ENCODE measurements at places on chromosomes 2 and 18. TPM values are rescaled to one million over a fixed set of nuclear protein-coding genes. Genes with fewer than 3 reads are reported as not detected.

Gene ALPI
- not detected for polyA plus RNA-seq

Gene PLA2R1
- polyA plus RNA-seq: 6.5 TPM

Gene SSB
- 140 TPM for polyA plus RNA-seq

Gene SIX3
- not detected for polyA plus RNA-seq

Gene RAB6C
- 0.34 TPM for polyA plus RNA-seq

GRCh38 chr18:75142677-75143076, 66.3 kb downstream of the PTGR3 start:
- no peak for DNase-seq

DNA sequence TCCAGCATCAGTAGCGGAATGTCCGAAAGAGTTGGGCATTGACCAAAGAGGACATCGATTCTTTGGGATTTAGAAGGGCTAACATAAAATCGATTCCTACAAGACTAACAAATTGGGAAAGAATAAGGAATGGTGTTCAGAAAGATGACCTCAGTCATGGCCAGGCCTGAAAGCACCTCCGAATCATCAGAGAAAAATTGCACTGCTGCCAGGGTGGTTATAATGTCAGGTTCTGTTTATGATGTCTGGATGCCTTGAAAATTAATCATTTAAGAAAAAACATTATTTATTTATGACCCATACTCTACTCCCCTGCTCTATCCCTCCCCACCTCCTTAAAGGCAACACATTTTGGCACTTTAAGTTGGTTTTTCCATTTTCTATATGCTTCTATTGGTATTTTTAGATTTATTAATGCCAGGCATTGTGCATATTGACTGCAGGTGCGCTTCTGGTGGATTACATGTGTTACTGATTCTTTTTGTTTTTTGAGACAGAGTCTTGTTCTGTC, 104.7 kb downstream of the MYCN start:
- no peak for DNase-seq

DNA sequence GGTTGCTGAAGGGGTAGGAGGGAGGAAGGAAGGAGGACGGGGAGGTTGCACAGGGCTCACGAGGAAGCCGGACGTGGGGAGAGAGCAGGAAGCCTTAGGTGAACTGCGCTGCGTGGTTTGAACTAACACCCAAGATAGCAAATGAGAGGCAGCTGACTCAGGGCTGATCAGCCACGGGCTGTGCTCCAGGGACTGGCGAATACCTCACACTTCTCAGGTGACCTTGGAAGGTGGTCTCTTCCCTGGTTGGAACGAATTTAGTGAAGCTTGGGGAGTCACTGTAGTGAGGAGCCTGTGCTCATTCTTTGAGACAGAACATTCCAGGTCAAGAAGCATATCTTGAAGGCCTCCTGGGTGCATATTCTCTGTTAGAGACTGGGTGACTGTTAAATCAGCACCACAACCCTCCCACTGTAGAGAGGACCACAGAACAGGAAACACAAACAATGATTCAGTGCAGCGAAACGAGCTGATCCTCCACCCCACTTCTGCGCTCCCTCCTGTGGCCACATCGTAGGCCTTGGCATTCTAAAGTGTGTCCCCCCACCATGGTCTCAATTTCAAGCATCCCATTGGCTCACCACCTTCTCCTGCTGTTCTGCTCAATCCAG, 33.8 kb downstream of the TOGARAM2 start:
- no peak for DNase-seq

- no peak for DNase-seq
Observed at GRCh38 chr2:188969236-188969635, 4.9 kb upstream of the COL3A1 start.

GRCh38 chr2:31097962-31098613, 40.2 kb downstream of the GALNT14 start:
- no peak for DNase-seq

GRCh38 chr2:74221091-74221490, 22.7 kb downstream of the MTHFD2 start:
- no peak for DNase-seq

DNA sequence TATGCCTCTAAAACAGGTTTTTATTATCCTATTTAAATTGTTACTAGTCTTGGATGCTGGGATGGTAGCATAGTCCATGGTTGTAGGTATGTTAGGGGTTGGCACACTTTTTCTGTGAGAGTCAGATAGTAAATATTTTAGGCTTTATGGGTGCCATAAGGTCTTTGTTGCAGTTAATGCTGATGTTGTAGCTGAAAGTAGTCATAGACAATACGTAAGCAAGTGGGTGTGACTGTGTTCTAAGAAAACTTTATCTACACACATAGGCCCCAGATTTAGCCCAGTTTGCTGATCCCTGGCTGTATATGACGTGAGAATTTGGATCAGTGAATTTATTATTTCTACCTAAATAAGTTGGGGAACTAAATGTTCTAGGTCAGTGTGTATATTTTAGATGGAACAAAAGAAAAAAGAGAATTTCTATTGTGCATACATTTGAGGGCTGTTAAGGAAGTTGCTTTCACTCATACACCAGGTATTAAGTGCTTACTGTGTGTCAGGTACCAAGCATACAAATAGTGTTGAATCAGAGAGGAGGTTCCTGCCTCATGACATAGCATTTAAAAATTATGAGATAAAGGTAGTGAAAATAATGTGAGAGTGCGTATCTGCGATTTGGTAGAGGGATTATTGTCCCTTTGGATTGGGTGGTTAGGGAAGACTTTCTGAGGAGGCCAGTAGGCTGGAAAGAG, 39.4 kb downstream of the AGFG1 start:
- no peak for DNase-seq

- DNase-seq: no peak
Observed at GRCh38 chr18:24138409-24138788, 463 bp upstream of the CABYR start.

GRCh38 chr2:101112772-101113157, 38.4 kb downstream of the TBC1D8 start:
- DNase-seq: no peak

DNA sequence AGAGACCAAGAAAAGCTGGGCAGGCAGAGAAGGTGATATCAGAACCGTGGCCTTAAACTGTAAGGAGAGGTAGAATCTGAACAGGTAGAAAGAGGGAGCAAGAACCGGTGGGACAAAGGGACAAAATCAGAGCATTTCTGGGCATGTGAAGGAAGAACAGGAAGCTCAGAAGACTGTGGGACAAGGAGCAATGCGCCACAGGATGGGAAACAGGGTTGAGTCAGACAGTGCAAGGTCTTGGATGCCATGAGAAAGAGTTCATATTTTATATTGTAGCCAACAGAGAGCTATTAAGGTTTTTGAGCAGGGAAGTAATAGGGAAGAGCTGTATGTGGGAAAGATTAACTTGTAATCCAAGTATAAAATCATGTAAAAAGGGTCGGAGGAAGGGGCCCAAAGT, 106.4 kb upstream of the UGP2 start:
- no peak for DNase-seq

GRCh38 chr2:219270055-219270372, 9.2 kb upstream of the DNAJB2 start:
- DNase-seq: no peak

DNA sequence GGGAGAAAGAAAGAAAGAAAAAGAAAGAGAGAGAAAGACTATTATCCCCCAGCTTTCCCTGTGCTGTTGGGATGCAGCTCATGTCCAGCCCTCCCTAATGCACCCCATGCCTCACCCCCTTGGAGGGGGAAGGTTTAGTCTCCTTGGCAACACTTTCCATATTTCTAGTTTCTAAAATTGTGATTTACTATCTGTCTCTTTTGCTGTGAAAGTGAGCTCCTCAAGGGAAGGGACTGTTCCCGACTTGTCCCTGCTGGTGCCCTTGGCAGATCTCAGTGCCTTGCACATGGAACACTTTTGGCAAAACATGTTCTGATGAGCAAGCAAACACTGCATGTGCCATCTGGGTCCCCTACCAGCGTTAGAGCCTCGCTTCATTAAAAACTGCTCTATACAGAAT, 11.7 kb upstream of the NAPG start:
- peak; percentile 61 for DNase-seq

DNA sequence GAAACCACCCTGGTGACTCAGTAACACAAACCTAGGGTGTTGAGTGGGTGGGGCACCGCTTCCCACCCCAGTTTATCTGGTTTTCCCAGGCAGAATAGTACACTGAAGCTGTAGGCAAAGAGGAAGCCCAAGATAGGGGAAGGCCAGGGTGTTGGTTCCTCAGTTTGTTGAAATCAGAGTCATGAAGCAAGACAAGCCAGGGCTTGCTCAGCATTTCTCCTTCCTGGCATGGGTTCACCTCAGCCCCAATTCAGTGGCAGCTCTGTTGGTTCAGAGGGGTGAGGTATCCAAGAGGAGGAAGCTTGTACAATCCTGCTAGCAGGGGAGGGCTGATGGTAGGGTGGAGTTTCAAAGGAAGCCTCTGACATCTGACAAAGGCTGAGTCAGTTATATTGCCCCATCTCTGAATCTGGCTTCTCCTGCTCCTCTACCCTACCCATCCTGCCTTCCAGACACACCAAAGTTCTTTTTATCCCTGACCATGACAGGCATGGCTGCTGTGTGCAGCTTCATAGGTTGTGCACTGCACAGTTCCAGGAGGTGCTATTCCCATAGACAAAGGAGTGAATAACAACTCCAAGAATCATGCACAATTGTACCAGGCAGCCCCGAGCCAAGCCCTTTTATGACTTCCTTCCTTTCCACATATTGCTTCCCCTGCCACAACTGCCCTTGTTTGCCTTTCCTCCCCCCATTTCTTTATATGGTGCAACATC, 24.9 kb upstream of the RAB10 start:
- no peak for DNase-seq

DNA sequence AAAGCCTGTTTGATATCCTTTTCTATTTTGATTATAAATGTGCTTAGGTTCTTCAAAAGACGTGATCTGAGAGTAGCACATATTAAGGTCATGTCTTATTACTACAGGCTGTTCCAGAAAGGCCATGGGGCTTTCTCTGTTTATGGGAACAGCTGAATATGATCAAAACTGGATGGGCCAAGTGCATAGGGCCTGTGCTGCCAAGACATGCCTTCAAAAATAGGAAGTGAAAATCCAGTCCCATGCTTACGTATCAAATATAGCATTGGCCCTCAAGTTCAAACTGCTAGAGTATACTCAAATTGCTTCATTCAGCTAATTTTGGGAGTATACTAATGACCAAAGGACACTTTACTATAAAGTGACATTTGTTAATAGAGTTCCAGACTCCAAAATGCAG, 24.1 kb downstream of the SLC25A52 start:
- no peak for DNase-seq

Measured in left lung (tissue), 14 donors.